ENCODE measurements at places on chromosomes 5 and 9.

GRCh38 chr9:111298111-111298510, 31.9 kb downstream of the OR2K2 start:
- no peak for DNase-seq

- DNase-seq: no peak
Measured at GRCh38 chr5:61924251-61924650, 381.8 kb upstream of the KIF2A start.

GRCh38 chr5:80747922-80748321, 93.1 kb upstream of the DHFR start:
- DNase-seq: no peak

- no peak for DNase-seq
Measured at GRCh38 chr9:99155736-99156135, 50.8 kb downstream of the TGFBR1 start.

Measured in cardiac septum (tissue), 1 donor.